HEK293T (cell line): ENCODE measurements at places on chromosomes 3 and 15.
A peak's percentile ranks its signal among the peaks of the same experiment; 100 is the strongest.

DNA sequence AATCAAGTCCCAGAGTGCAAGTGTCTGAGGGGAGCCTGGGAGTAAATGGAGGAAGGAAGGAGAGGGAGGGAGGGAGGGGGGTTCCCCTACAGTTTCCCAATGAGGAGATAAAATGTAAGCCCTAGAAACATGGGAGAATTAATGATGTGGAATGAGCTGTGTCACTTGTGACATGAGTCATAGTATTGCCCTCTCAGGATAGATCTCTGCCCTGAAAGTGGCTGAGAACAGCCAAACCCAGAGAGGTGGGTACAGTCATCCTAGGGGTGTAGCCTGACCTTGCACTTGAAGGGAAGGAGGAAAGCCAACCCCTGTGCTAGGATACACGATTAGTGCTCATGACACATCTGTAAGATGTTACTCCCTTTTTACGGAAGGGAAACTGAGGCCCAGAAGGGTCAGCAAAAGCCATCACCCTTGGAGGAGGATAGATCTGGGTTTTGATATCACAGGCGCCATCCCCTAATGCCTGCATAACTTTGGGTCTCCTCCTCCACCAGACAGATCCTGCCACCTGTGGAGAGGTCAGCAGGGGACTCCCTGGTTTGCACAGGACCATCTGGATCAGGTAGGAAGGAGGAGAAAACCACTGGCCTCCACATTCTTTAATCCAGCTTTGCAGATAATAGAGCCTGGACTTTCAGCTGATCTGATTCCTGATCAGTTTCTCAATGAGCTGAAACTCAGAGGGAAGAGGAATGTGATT, 23.1 kb upstream of the USP3 start:
- no peak for DNase-seq

DNA sequence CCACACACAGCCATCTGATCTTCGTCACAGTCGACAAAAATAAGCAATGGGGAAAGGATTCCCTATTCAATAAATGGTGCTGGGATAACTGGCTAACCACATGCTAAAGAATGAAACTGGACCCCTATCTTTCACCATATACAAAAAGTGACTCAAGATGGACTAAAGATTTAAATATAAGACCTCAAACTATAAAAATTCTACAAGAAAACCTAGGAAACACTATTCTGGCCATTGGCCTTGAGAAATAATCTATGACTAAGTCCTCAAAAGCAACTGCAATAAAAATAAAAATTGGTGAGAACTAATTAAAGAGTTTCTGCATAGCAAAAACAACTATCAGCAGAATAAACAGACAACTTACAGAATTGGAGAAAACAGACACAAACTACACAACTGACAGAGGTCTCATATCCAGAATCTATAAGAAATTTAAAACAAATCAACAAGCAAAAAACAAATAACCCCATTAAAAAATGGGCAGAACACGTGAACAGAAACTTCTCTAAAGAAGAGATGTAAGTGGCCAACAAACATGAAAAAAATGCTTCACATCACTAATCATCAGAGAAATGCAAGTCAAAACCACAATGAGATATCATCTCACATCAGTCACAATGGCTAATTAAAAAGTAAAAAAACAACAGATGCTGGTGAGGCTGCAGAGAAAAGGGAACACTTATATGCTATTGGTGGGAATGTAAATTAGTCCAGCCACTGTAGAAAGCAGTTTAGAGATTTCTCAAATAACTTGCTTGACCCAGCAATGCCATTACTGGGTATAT, 104.0 kb downstream of the NR1I2 start:
- DNase-seq: no peak

GRCh38 chr3:148751461-148751860, 53.8 kb downstream of the AGTR1 start:
- no peak for DNase-seq

DNA sequence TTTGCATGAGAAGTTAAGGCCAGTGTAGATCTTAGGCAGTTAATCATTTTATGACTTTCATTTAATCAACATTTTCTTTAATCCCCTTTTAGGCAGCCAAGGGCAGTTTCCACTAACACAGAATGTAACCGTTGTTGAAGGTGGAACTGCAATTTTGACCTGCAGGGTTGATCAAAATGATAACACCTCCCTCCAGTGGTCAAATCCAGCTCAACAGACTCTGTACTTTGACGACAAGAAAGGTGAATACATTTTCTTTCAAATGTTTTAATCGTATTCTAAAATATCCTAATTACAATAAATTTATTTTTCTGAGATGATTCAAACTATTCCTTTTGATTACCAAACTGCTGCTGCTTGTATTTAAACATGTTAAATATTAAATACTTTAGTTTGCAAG, 843.2 kb downstream of the CADM2 start:
- DNase-seq: peak; percentile 31

DNA sequence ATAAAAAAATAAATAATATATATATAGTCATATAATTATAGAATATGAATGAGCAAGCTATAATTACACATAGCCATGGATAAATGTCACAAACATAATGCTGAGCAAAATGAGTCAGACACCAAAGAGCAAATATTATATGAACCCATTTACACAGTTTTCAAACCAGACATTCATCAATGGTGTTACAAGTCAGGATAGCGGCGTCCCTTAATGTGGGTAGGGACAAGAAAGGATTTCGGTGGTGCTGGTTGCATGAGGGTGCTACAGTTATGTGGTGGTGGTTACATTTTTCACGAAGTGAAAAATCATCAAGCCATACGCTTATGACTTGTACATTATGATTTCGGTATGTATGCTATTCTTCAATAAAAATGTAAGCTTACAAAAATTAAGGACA, 100.5 kb downstream of the HMG20A start:
- no peak for DNase-seq

DNA sequence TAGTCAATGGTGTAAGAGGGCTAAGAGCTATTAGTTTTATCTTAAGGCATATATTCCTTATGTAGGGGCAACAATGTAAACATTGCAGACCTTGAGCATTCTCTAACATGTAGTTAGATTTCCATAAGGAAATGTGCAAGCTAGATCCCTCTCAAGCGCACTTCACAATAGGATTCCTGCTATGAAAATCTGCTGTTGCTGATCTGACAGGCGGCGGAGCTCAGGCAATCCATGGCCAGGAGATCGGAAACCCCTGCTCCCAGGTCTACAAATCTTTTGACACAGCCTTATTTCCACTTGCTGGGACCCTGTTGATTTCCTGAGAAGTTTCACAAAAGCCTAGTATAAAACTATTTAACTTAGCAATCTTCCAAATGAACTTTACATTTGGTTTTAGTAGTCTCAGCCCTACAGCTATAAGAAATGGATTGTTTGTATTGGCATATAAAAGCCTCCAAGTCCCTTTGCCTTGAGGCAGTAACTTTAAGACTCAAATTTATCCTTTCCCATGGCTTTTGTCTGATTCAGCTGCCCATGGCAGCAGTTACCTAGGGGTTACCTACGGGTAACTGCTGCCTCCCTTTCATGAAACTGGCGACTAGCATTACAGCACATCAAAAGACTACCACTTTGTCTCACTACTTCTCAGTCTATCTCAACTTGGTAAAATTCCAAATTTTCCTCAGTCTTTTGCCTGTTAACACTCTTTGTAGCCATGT, 22.7 kb downstream of the TRA2B start:
- no peak for DNase-seq

DNA sequence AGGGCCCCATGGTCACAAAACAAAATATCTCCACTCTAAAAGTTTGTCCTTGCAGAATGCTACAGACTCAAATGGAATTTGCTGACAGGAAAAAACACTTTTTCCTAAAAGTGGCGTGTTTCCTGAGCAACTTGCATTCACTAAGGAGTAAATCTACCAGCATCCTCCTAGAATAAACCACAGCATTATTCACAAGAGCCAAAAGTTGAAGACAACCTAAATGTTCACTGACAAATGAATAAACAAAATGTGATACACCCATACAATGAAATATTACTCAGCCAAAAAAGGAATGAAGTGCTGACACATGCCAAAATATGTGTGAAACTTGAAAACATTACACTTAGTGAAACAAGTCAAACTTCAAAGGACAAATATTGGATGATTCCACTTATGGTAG, 28.9 kb downstream of the ITGB5 start:
- DNase-seq: no peak

- no peak for DNase-seq
Measured at GRCh38 chr15:85097250-85097649, 115.6 kb downstream of the PDE8A start.

DNA sequence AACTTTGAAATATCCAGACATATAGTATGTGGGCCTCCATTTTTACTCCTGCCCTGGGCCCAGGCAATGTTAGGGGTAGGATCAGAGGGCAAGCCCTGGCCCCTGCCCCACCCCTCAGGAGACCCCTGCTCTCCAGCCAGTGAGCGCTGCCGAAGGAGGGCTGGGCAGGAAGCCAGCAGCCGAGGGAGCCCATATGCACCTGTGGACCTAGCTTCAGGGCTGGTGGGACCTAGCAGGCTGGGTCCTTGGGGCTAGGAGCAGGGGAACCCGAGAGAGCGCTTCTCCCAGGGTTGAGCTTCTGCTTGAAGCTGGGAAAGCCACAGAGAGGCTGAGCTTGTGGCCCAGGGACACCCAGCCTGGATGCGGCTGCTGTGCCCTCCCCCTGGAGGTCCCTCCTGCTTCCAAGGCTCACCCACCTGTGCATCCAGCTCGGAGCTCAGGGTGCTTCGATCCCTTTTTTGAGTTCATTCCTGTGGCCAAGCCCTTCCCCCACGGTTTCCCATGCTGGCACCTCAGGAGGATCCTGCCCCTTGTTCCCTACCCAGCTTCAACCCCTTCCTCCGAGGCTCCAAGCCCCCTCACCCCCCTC, 21.0 kb upstream of the CYP11A1 start:
- no peak for DNase-seq

DNA sequence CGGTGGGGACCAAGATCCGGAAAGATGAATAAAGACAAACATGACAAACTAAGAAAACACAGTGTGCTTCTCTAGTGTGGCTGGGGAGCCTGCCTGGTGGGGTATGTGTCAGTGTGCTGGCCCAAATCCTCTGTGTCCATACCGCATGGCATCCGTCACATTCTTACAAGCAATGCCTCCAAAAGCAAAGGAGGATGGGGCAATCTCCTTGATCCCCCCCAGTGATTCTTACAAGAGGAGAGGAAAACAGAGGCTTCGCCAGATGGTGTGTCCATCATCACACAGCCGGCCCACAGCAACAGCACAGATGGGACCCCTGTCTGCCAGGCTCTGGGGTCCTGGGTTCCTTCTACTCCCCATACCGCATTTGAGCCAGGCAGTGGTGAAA, 558 bp upstream of the IL17RC start:
- DNase-seq: no peak

DNA sequence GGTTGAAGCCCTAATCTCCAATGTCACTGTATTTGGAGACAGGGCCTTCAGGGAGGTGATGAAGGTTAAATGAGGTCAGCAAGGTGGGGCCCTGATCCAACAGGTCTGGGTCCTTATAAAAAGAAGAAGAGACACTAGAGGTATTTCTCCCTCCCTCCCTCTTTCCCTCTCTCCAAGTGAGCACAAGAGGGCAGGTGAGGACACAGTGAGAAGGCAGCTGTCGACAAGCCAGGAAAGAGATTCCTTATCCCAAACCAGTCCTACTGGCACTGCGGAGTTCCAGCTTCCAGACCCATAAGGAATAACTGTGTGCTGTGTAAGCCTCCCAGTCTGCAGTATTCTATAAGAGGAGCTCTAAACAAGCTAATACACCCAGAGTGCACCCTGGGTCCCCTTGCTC, 134.7 kb downstream of the ADAMTS17 start:
- DNase-seq: no peak

DNA sequence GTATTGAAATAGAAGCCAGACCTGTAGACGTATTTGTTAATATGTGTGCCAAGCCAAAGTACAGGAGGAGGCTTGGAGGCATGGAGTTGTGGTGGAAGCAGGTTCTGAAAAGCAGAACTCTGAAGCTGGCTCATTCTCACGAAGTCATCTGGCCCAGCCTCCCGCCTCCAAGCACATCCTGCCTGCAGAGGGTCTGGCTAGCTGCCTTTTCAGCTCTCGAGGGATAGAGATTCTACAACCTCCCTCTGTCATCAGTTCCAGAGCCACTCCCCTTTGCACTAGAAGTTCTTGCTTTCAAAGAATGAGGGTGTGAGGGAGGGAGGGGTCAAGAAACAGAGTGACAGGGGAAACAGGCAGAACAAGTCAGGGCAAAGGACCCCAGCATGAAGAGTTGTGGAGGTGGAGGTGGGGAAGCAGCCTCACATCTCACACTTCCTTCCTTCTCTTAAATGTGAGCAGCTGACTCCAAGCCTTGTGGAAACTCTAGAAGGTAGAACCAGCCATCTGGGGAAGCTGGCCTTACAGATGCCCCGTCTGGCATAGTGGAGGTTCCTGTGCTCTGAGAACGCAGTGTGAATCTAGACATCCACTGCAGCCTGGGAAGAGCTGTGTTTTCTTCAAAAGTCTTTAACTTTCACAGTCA, 95.3 kb downstream of the SLC49A4 start:
- no peak for DNase-seq
